ENCODE measurements at places on chromosomes 7 and 10.
A peak's percentile ranks its signal among the peaks of the same experiment; 100 is the strongest.

- no peak for DNase-seq
Measured at GRCh38 chr7:51249187-51249945, 67.2 kb downstream of the COBL start.

DNA sequence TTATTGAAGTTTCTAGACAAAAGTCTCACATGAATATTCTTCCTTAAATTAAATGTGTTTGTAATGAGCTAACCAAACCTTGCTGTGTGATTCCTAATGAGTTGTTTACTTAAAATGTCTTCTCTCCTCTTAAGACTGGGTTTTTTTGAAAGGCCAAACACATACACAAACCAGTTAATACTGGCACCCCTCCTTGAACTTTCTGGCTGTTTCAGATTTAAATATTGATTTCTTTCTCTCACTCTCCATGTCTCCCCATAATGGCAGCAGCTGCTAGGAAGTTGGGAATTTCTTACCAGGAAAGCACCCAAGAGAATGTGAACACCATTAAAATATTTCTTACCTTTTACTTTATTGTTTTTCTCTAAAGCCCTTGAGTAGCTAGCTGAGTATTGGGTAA, 11.4 kb upstream of the PTN start:
- no peak for DNase-seq

DNA sequence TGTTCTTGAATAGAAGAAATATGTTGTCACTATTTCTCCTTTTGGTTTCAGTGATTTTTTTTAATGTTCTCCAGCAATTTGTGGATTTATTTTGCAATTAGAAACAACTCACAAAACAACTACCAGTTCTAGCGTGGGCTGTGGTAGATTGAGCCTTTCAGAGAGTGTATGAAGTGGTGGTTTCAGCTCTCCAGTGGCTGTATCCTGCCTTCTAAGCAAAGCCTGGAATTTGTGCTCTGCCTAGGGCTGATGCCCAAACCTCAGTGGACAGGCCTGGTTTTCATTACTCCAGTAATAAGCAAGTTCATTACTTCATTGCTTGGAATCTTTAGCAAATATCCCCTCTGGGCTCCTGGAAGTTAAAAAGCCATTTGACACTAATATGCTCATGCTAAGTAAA, 35.9 kb downstream of the APBB1IP start:
- peak; percentile 71 for DNase-seq

DNA sequence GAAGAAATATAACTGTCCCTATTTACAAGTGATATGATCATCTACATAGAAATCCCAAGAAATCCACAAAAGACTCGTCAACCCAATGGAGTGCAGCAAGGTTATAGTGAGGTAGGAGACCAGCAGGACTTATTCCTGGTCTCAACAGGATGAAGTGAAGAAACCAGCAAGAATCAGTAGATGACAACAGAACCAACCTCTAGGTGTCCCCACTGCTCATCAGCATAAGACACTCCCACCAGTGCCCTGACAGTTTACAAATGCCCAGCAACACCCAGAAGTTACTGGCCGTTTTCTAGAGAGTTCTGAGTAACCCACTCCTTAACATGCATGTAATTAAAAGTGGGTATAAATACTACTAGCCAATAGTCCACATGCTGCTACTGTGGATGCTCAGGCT, 470.5 kb upstream of the LRRTM3 start:
- DNase-seq: no peak

- DNase-seq: no peak
Measured at GRCh38 chr7:29480934-29481651, 82.5 kb upstream of the PRR15 start.

GRCh38 chr7:85023066-85023712, 163.7 kb downstream of the SEMA3D start:
- DNase-seq: peak; percentile 34

GRCh38 chr10:50566150-50566549, 57.6 kb downstream of the SGMS1 start:
- no peak for DNase-seq

GRCh38 chr10:117373823-117374505, 1.3 kb downstream of the PDZD8 start:
- DNase-seq: peak; percentile 43

DNA sequence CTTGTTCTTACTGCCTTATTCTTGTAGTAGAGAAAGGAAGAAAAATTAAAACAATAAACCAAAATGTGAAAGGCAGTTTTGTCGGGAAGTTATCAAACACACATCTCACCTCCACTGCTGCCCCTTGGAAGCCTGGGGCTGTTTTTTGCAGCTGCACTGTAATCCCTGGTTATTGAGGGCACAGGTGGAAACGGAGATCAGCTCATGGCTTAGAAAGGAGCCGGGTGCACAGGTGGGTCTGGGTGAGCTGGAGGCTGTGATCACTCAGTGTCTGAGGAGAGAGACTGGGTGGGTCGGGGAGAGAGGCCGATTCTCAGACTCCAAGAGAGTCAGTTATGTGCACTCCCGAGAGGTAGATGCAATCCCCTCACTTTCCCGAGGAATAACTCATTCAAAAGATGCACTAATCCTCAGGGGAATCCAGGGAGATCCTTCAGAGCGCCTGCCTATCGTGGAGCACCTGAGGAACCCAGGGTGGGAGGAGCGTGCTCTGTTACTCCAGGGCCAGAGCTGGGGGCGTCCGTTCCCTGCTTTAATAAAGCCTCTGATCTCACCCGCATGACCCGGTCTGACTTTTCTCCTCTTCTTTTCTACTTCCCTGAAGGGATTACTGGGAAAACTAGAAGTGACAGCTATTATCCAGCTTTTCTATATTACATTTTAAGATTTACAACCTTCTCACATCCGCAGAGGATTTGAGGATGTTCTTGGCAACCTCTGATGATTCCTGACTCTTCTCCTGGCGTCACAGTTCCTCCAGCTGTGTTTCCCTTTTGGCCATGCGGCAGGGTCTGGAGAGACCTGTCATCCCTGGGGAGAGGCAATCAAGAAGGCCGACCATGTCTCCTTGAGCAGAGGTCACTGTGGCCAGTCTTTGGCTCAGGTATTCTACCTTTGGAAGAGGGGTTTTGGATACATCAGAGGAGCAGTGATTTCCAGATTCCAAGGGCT, 82.1 kb downstream of the CAMK1D start:
- no peak for DNase-seq

GRCh38 chr7:140007051-140007690, 55.6 kb downstream of the PARP12 start:
- no peak for DNase-seq

DNA sequence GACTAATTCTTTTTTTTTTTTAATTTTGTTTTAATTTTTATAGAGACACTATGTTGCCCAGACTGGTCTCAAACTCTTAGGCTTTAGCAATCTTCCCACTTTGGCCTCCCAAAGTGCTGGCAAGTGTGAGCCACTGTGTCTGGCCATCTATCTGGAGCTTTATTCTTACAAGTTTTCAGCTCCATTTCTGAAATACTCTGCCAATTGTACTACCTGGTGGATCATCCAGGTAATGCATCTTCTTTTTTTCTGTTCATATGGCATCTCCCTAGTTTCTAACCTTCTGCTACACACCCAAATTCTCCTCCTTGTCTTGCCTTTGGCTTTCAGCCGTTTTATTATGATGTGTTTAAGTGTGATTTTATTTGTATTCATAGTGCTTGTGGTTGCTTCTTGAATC, 40.2 kb downstream of the ZNF365 start:
- no peak for DNase-seq

GRCh38 chr7:80444811-80445210, 67.1 kb downstream of the GNAT3 start:
- no peak for DNase-seq

GRCh38 chr7:124954790-124955189, 25.2 kb upstream of the POT1 start:
- no peak for DNase-seq

DNA sequence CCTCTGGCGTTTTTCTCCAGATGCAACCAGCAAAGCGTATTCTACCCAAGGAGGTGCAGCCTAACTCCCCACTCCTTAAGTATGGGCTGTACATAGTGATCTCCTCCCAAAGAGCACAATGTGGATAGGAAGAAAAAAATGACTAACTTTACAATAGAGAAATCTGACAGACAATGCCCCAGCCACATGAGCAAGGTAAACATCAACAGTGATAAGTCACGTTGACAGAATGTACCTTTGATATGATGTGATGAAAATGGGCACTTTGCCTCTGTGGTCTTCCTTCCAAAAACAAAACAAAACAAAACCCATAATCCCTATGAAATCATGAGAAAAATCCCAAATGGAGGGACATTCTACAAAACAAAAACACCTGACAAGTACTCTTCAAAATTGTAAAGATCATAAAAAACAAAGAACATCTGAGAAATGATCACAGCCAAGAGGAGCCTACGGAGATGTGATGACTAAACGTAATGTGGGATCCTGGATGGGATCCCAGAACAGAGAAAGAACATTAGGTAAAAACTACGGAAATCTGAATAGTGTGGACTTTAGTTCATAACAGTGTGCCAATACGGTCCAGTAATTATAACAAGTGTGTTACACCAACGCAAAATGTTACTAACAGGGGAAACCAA, 50.6 kb downstream of the ABLIM1 start:
- no peak for DNase-seq

DNA sequence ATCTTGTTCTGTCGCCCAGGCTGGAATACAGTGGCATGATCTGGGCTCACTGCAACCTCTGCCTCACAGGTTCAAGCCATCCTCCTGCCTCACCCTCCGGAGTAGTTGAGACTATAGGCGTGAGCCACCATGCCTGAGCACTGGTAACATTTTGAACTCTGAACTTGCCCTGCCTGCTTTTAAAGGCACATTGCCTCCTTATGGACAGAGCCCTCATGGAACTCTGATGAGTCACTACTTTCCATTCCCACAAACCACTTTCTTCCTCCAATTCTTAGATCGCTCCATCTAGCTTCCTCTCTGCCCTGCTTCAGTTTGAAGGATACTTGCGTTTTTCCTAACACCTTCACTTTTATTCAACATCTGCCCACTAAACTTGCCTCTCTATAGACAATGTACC, 38.1 kb downstream of the PRPS1L1 start:
- peak; percentile 18 for DNase-seq
